ENCODE measurements at places on chromosomes 2 and 18. TPM values are rescaled to one million over a fixed set of nuclear protein-coding genes. Genes with fewer than 3 reads are reported as not detected.
A peak's percentile ranks its signal among the peaks of the same experiment; 100 is the strongest.

DNA sequence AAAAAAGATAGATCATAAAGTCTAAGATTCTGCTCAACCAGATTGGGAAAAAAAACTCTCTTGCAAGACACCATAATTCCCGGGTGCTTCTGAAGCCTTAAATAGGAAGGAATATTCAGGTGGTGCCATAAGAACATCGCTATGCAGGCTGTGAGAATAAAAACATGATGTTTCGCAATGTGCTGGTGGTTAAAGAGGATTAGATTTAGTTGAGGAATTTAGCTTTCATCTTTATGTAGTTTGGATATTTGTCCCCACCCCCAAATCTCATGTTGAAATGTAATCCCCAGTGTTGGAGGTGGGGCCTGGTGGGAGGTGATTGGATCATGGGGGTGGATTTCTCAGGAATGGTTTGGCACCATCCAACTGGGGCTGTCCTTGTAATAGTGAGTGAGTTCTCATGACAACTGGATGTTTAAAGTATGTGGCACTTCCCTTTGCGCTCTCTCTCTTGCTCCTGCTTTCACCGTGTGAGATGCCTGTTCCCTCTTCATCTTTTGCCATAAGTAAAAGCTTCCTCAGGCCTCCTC lies 132.2 kb downstream of the AKAIN1 start:
- no peak for DNase-seq

DNA sequence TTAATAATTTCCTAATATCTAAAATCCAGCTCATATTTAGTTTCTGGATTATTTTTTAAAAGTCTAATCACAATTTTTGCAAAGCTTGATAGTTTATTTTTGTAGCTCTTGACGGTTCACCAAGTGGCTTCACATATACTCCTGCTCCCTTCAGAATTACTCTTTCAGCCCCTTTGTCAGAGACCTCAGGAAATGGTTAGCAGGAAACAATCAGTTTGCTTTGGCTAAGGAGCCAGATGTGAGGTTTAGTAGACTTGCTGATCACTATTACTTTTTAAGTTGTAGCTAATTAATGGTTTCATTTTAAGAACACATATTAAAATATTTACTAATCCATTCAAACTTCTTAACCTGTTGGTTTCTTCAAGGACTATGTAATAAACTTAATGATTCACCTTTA lies 2.3 kb downstream of the RBBP8 start:
- DNase-seq = no peak

GRCh38 chr18:74748809-74749208 lies 151.1 kb downstream of the ZNF407 start:
- no peak for DNase-seq

- DNase-seq = peak; percentile 73
These were observed 28.7 kb downstream of the IGFBP5 start for GRCh38 chr2:216666461-216667233.

UGT1A3 gene
- total RNA-seq = not detected

EFR3B gene
- 1.1 TPM for total RNA-seq

Data from fibroblast of the aortic adventitia (primary cell).